C1 segment of cervical spinal cord (tissue), 14 donors: ENCODE measurements at places on chromosomes 7 and 10.

DNA sequence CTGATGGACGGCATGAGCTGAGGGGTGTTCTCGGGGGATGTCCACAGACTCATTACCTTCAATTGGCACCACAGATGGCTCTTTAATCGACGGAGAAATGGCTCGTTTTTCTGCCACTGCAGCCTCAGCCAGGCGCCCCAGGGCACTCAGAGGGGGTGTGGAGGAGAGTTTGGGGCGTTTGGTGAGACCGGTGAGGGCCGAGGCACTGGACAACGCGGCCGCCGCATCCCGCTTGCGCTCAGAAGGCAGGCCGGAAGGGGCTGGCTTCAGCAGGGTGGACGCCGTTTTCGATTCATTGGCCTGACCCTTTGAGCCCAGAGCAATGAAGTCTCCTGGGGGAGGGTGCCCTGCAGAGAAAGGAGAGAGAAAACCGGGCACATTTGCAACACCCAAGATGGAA, 1.3 kb downstream of the INTS1 start:
- DNase-seq, result no peak

DNA sequence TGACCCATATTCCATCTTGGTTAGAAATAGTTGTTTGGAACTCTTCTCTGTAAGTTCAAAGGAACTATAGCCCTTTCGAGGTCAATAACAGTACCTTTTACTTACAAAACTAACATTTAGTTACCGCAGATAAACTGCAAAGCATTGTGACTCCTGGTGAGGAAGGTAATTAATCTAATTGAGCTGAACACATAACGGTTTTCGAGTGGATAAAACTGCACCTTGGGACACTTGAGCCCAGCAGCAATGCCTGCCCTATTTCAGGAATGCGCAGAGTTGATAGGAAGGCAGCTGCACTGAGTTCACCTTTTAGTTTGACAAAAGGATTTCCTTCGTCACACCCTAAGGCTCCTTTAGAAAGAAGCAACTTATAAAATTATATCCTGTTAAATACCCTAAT, 75.4 kb downstream of the JAZF1 start:
- no peak for DNase-seq

GRCh38 chr7:66150471-66150870, 35.8 kb downstream of the CRCP start:
- DNase-seq, result no peak

DNA sequence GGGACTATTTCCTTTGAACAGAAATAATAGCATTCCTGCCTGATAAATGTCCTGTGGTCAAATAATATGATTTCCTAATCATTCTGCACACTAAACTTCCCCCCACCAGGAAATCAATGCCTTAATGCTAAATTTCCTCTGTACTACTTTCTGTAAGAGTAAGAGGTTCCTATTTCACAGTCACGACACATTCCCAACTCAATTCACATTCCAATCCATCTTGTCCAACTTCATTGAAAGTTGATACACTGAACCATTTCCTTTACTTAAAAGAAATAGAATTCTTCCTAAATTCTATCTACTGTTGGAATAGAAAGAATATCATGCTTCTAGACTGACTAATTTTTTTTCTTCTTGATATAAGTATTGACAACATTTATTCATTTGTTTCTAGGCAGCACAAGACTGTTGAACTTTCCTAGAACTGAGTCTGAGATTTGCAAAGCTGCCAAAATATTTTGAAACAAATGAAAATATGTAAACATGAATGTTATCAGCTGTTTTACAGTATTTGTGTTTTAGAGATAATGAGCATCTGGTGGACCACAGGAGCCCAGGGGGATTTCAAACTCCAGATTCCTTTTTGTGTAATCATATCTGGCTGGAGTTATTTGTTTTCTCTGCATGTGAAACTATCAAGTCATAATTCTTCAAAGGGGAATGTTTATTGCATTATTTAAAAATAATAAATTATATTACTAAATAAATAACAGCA, 121.5 kb downstream of the TPST1 start:
- no peak for DNase-seq

GRCh38 chr10:116371737-116372136, 47.5 kb downstream of the CCDC172 start:
- no peak for DNase-seq
